Activated gamma-delta T cell treated with anti-CD3 and anti-CD28 coated beads, Interleukin-2, amount 50 U/mL, for 16 hours (primary cell): ENCODE measurements at places on chromosomes 1 and 21.

GRCh38 chr1:3611170-3612019 is at the start of gene MEGF6:
TSS of gene MEGF6 (minus strand) at chr1:3611508. CDS start at chr1:3611268, 240 bp downstream.
- peak; percentile 45 for DNase-seq

GRCh38 chr1:206935491-206936067 is 10.7 kb downstream of the PIGR start:
- no peak for DNase-seq

DNA sequence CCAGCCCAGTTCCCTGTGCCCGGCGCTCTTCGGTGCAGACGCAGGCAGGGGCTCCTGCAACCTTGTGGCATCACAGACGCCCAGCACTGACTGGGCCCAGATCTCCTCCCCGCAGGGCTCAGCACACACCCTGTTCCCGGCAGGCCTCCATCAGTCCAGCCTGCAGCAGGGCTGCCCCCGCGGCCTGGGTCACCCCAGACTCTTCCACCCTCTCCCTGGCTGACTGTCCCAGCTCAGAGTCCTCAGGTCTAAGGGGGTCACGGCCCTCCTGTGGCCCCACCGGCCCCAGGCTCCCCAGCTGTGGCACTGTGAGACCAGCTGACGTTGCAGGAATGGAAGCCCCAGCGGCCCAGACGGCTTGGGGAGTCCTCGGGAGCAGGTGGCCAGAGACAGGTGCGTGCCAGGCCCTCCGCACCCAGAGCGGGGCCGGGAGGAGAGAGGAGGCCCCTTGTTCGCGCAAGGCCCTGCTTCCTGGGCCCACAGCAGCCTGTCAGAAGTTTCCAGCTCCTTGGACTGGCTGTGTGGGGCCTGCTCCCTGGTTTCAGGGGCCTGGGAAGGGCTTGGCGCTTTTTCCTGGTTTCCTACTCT is 4.2 kb downstream of the B3GALT6 start:
- DNase-seq: no peak

- no peak for DNase-seq
Measured at GRCh38 chr1:230423261-230423660, 2.9 kb downstream of the PGBD5 start.

DNA sequence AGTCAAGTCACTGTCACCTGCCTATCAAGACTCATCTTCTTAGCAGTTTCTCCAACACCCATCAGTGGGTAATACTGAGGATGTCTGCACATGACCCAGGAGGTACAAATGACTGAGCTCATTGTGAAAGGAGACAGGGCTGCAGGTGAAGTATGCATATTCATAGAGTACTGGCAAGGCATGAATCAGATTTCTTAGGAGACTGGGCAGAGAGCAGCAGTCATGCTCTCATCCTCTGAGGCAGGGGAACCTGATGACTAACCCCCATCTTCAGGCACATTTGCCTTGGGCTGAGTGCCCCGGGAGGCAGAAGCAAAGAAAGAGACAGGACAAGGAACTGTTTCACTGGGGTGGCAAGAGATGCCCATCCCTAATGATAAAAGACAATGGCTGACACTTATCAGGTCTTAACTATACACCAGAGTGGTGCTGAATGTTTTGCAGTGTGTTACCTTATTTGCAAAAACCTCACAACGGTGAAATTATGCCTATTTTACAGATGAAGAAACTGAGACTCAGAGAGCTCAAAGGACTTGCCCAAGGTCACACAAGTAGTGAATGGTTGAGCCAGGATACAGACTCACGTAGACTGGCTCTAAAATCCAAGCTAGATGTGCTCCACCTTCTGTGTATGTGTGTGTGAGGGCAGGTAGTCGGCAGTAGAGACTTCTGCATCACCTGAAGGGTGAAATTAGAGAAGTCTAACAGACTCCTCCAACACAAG is 9.2 kb upstream of the GRHL3 start:
- no peak for DNase-seq

GRCh38 chr21:45075596-45076244 is 1.3 kb downstream of the ADARB1 start:
- DNase-seq: no peak

DNA sequence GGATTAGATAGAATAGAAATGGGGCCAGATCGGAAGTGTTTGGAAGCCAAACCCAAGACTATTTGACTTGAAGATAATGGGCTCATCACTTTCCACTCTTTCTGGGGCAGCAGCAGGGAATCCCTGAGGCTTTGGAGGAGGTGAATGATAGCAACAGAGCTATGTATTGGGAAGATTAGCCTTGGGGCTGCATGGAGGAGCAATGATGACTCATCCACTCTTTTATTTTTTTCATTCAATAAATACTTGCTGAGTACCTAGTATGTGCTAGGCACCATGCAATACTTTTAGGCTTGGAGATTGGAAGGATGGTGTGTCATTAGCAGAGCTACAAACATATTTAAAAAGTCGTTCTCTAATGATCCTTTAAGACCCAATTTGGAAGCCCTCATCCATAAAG is 166.9 kb upstream of the FOXD3 start:
- no peak for DNase-seq

DNA sequence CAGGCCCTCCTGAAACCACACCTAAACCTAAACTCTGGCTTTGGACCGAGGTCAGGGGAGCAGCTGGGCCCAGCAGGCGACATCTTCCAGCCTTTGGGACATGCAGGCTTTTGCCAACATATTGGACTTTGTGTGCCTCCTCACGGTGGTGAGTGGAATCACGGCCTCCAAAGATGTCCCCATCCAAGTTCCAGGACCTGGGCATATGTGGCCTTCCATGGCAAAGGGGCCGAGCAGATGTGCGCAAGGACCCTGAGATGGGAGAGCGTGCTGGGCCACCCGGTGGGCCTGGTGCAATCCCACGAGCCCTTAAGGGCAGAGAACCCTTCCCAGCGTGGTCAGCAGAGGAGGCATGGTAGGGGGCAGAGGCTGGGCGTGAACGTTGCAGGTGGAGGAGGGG is 160.8 kb upstream of the C1orf174 start:
- DNase-seq: no peak

DNA sequence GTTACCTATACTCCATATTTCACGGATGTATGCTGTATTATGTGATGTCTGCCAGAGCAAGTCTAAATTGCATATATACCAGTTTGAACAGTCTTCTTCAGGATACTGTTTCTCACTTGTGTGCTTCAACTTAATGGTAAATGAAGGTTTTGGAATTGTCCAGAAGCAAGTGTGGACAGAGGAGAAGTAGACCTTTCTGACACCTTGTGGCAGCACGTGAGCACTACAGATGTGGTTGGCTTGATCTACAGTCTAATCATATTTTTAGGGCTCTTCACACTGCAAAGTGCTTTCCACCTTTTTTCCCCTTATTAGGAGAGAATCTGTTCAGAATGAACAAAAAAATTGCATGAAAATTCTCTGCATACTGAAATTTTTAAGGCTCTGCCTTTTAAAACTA is 10.9 kb downstream of the MORC3 start:
- DNase-seq: no peak

DNA sequence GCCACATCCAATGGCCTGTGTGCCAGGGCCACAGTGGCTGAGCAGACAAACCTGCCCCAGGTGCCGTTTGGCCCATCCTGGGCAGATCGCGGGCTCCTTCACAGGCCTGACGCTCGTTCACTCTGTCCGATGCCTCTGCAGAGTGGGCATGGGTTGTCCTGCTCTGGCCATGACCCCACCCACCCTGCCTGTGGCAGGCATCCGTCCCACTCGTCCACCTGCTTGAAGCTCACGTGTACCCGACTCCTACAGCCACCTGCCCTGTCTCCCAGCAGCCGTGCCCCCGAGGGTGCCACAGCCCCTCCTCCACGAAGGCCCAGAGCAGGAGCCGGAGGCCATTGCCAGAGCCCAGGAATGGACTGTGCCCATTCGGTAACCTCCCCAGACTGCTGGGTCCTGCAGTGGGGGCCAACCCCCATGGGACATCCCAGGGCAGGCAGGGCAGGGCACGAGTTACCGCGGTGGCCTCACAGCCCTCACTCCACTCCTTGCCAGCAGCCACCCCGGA is 41.9 kb downstream of the TRIM11 start:
- DNase-seq: no peak

GRCh38 chr1:8679929-8680663 is 137.3 kb downstream of the RERE start:
- DNase-seq: no peak

GRCh38 chr1:245898581-245898980 is 608.5 kb downstream of the SMYD3 start:
- no peak for DNase-seq

GRCh38 chr21:24224422-24224821 is 1382.9 kb downstream of the MRPL39 start:
- no peak for DNase-seq

GRCh38 chr1:26168410-26169197 is at the start of gene C1orf232:
TSS of gene C1orf232 (minus strand) at chr1:26168963. CDS start at chr1:26168499, 464 bp downstream.
- DNase-seq: no peak

GRCh38 chr1:66374561-66375111 is 159.3 kb upstream of the SGIP1 start:
- no peak for DNase-seq

- no peak for DNase-seq
Measured at GRCh38 chr1:173342736-173343135, 134.4 kb upstream of the PRDX6 start.

DNA sequence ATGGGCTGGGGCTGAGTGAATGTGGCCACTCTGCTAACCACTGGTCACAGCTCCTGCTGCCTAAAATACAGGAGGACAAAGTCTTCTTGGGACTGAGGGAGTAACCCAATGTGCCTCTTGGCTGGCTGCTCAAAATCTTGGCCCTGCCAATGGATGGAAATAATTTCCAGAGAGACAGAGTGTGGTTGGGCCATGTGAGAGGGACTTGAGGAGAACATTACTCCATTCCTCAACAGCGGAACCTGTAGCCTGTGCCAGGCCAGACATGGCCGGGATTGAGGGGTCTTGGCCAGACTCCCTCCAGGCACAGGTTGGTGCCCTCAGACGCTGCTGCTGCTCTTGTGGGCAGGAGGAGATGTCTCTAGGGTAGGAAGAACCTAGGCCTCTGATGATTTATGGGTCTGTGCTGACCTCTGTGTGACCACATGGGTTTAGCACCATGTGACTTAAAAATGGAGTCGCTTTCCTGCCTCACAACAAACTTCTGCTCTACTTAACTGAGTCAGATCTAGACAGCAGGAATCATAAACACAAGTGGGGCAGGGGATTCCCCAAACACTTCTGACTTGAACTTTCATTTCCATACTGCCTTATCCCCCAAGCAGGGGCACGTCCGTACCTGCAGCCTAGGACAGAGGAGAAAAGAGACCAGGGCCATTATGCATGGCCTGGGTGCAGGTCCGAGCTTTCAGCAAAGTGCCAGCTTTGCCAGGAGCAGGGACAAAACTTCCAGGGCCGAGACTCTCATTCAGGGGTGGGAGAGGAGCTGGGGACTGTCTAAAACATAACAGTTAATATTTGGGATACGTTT is 79.2 kb downstream of the CD34 start:
- peak; percentile 36 for DNase-seq

DNA sequence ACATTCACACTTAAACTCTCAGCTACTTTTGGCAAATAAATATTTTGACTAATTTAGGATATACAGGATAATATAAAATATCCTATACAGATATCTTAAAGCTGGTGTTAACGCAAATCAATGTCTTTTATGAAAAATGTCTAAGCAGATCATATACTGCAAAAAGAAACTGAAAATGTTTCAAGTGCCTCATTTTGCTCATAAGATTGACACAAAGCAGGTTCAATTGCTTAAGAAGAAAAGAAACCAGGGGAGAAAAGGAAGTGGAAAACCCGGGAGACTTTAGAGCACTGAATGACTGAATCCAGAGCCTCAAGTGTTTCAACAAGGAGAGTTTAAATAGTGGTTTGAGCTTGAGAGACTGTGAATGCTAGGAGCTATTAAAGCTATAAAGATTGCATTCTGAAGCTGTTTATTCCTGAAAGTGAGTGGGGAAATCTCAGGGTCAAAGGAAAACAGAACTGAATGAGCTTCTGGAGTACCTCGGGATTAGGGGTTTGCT is 1943.0 kb downstream of the MRPL39 start:
- DNase-seq: no peak

- no peak for DNase-seq
Measured at GRCh38 chr1:46687093-46687659, 15.5 kb downstream of the TEX38 start.

- DNase-seq: no peak
Measured at GRCh38 chr21:34733852-34734251, 65.1 kb downstream of the CLIC6 start.

DNA sequence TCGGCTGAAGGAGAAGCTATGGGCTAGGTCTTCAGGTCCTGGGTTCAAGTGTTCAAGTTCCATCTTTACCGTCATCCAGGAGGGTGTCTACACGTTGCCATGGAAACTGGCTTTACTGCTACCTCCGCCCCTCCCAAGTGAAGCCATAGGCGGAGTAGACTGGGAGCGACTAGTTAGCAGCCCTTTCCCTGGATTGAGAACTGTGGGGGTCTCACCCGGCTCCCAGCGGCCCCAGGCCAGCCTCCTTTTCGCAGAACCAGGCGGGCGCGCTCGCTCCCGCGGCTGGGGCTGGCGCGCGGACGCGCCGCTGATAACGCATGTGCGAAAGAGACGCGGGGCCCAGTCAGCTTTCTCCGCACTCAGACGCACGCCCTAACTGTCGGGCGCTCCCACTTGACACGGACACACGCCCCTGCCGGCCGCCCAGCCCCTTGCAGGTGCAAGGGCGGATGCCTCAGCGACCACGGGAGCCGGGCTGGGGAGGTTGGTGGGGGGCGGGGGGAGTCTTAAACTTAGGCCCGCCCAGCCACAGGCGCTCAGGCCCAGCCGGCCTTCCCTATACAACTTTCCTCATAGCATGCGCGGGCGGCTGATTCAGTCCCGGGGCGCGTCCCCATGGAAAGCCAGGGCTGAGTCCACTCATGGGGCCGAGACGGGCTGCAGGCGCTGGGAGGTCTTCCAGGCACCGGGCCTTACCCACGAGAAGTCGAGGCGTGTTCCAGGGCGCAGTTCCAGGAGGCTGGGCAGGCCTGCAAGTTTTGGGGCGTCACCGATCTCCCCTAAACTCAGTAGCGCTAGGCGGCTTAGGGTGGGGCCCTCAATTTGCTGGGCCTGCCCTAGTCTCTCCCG is 7.4 kb downstream of the EFNA4 start:
- DNase-seq: peak; percentile 60

- DNase-seq: no peak
Measured at GRCh38 chr1:209653915-209654351, 1.7 kb upstream of the LAMB3 start.

GRCh38 chr21:38806153-38806941 is 618 bp downstream of the ETS2 start:
- DNase-seq: no peak

DNA sequence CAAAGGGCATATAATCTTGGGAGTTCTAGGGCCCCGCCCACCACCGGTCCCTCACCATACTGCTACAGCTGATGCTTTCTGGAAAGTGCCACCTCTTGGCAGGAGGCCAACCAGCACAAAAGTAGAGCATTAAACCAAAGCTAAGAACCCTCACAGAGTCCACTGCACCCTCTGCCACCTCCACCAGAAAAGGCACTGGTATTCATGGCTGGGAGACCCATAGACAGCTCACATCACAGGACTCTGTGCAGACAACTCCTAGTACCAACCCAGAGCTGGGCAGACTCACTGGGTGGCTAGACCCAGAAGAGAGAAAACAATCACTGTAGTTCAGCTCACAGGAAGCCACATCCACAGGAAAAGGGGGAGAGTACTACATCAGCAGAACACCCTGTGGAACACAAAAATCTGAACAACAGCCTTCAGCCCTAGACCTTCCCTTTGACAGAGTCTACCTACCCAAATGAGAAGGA is 10.8 kb downstream of the THEM4 start:
- peak; percentile 25 for DNase-seq

- no peak for DNase-seq
Measured at GRCh38 chr1:203225071-203225470, 4.4 kb downstream of the CHIT1 start.
